Right forelimb (tissue), 1 donor: ENCODE measurements at places on chromosomes 5 and 9.

GRCh38 chr9:116096853-116097252, 56.7 kb upstream of the PAPPA start:
- DNase-seq = no peak

DNA sequence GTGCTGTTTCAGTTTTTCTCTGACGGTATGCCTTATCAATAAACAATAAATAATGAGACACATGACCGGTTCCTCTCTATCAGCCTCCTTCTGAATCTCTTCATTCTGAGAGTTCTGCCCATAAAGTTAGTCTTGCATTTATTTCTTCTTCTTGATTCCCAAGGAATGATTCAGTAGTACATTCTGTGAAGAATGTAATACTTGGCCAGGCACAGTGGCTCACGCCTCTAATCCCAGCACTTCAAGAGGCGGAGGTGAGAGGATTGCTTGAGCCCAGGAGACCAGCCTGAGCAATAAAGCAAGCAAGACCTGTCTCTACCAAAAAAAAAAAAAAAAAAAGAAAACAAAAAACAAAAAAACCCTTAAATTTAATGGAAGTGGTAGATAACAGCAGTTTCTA, 53.9 kb downstream of the PAM start:
- DNase-seq = no peak

GRCh38 chr9:123131258-123131657, 97.8 kb downstream of the GPR21 start:
- DNase-seq = no peak

- DNase-seq = no peak
These were observed 2.5 kb upstream of the HMGCS1 start for GRCh38 chr5:43315682-43316081.

DNA sequence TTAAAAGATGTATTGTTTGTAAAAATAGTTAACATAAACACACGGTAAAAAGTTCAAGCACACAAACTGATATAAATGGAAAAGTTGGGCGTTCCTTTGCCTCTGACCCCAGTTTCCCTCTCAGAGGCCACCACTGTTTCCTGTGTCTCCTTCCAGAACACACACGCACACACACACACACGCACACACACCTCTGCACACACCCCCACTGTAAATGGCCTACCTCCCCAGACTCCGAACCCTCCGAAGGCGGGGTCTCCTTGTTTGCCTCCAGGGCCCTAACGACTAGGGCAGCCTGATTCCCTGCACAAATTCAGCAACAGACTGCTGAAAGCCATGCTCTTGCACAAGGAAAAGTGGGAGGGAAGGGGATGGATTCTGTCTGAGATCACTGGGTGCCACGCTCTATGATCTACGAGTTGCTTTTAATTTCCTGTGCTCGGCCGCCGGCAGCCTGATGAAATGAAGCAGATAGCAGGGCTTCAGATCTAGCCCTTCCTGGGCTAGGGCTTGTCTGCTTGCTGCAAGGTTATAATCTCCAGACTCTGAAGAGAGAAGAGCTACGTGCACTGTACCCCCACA, 184.0 kb upstream of the IL12B start:
- DNase-seq = no peak

DNA sequence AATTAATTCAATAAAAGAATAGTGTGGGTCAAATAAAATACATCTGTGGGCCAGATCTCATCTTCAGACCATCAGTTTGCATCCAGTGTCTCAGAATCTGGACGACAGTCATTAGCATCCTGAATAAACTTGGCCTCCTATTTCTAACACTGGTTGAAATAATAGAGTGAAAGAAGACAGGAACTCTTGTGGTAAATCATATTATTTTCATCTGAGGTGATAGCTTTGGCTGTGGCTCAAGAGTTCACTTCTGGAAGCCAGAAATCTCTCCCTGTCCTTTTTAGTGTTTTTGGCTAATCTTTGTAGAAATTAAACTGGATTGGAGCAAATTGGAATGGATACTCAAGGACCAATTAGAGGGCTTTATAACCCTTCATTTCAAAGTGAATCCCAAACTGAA, 63.4 kb upstream of the HMHB1 start:
- DNase-seq = no peak

DNA sequence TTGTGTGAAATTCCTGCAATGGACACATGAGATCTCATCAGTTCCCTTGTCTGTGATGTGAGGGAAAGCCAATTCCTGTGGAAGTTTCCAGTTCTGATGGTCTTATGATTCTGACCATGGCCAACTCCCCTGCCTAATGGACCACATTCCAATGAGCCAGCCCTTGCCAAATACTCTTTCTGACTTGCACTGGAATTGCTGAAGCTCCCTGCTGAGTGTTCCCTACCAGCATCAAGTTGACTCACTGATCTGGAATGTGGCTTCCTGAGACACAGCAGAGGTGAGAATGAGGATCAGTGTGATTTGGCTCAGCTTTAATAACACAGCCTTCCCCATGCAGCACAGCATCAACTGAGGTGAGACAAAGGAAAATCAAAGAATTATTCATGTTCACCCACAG, 427.8 kb downstream of the KDM4C start:
- no peak for DNase-seq

GRCh38 chr9:129131300-129132145, 20.3 kb downstream of the PTPA start:
- DNase-seq = peak; percentile 86

DNA sequence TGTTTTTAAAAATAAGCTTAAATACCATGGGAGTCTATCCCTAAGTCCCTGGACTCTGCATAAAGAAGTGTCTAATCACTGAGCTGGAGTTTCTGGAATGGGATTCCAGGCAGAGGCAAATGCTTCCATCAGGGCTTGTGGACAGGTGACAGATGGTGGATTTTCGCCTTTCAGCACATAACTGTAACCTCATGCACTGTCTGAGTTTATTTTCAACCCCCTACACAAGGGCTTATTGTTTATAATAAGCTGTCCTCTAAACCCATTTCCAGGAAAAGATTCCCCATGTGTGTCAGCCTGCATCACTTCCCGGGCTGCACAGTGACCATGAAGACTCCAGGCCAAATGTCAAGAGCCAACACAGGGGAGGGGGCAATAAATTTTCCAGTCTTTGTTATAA, 264.0 kb downstream of the PIK3R1 start:
- DNase-seq = no peak

DNA sequence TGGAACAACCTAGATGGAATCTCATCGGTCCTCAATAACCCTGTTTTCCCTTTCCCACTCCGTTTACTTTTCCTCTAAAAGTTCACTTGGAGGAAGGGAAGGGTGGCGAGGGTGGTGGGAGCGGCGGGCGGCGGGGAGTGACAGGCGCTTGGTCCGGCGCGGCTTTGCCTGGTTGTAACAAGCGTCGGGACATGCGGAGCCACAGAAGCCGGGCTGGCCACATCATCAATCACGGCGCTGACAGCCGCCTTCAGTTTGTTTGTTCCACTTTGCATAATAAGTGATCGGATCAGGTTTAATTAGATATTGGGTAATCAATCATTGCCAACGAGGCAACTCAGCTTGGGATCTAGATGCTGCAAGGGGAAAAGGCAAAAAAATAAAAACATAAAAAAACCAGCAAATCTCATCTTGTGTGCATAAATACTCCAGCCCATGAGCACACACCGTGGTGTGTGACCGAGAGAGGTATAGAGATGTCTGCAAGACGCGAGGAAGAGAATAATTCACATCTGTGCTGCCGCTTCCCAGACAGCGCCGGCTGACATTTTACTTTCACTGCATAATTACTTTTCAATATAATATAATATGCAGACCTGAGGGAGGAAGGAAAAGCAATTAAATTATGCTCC, 396.2 kb upstream of the IRX4 start:
- DNase-seq = no peak

DNA sequence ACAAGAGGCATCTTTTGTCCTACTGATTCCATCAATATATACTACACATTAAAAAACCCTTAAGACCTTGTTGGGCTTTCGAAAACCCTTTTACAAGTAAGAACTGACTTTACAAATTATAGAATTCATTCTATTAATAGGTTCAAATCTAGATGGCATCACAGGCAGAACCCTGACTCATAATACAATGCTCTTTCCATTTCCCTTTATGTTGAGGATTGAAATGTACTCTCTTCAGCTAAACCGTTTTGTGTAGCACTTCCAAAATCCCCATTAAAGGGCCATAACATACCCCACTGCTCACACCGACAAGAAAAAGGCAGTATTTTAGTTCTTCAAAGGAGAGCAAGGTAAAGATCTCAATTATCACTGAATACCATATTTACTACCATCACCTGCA, 11.2 kb downstream of the CSNK1A1 start:
- no peak for DNase-seq

DNA sequence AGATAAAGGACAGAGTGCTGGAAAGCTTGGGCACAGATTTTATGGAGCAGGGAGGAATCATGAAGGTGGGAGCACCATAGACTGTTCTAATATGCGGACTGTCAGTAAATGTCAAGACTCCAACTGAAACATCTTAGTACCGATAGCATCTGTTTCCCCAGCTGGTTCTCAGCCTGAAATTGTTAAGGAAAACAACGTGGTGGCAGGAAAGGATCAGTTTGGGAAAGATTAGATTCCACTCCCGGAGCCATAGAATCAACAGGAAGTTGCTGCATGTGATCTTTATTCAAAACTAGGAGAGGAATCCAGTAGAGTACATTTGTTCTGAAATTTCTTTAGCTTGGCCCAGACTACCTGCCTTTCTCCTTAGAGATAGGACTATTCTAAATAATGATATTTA, 559.1 kb downstream of the CSNK1G3 start:
- no peak for DNase-seq
